ENCODE measurements at places on chromosomes 11 and 22.
A peak's percentile ranks its signal among the peaks of the same experiment; 100 is the strongest.

GRCh38 chr11:68337399-68337835, 25.0 kb downstream of the LRP5 start:
- no peak for DNase-seq

DNA sequence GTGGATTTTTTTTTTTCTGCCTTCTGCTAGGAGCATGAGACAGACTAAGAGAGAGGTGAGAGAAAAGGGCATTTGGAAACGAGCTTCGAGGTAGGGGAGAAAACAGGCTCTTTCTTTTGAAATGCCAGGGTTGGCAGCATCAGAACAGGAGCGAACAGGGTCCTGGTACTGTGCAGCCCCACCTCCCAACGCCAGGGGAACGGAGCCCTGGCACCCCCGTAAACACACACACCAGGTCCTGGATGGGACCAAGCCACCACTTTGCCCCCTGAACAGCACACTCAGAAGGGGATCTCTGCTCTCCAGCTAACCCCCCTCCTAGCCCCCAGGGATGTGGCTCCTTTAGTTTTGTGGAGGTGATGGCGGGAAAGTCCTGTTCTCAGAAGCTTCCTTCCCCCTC, 127.1 kb downstream of the CTTN start:
- no peak for DNase-seq

GRCh38 chr11:111975076-111975806, 38.1 kb downstream of the DIXDC1 start:
- DNase-seq = no peak

DNA sequence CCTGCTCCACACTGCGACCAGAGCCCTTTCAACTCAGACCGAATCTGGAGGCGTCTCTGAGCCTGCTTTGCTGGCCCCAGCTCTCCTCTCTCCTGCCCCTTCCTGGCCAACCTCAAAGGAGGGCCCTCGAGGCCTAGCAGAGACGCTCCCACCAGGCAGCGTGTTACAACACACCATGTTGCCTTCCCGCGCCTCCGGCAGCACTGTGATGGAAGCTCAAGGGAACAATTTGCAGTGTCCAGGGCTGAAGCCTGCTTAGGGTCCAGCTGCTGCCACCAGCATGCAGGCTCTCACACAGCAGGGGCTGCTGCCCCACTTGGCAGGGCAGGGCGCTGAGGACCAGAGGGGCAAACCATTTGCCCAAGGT, 18.4 kb downstream of the LINC01488 start:
- no peak for DNase-seq

DNA sequence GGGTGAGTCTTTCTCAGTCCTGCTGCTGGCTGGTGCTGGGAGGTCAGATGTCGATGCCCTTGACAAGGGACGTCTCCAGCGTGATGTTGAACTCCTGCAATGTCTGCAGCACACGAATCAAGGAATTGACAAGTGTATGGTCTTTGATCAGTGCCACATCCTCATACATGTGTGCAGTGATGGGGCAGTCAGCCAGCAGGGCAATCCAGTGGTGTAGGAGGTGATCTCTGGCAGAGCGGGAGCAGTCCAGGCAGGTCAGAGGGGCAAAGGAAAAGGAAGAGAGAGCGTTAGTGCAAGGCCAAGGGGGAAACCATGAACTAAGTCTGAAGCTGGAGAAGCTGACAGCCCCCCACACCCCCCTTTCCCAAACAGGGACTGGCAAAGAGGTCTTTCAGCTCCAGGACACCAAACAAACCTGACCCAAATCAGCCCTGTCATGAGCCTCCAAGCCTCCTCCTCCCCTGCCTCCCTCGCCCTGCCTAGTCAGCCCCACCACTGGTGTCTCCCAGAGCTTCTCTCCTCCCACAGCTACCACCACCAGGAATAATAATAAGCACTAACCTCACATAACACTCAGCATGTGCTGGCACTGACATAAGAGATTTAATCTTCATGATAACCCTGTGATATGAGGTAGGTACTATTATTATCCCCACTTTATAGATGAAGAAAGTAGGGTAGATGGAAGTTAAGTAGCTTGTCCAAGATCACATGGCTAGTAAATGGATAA, 48.4 kb upstream of the SCUBE2 start:
- DNase-seq = no peak

GRCh38 chr22:31342389-31343140, 3.6 kb downstream of the PATZ1 start:
- no peak for DNase-seq

GRCh38 chr11:21371044-21371443, 701.7 kb downstream of the NELL1 start:
- no peak for DNase-seq

DNA sequence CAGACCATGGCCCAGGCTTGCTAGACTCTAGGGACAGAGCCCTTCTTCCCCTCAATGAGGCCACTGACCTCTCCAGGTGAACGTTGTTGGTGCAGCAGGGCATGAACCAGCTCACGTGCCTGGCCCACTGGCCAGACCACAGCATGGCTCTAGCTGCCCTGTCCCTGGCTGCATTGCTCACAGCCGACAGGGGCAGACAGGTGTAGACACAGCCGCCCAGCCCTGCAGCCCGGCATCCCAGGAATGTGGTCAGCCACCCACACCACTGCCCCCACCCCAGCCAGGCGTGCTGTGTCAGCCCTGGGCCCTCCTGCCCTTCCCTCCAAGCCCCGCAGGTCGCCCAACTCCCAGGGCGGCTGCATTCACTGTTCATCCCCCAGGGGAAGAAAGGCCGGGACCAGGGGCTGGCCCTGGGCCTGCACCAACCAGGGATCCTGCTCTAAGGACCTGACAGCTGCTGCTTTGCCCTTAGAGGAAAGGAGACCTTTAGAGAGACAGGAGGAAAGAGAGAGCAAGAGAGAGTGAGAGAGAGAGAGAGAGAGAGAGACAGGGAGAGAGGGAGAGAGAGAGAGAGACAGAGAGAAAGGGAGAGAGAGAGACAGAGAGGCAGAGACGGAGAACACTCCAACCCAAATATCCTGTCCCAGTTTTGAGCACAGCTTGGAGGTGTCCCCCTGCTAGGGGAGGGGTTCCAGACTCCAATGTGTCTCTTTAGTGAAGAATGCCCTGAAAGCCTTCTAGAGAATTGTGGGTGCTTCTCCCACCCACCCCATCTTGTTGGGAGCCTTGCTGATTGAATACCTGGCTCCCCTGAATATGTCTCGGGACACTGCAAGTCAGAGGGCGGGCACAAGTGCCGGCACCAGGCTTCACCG, 44.2 kb upstream of the LINC01488 start:
- no peak for DNase-seq

- no peak for DNase-seq
Observed at GRCh38 chr11:11993839-11994238, 14.6 kb downstream of the DKK3 start.

DNA sequence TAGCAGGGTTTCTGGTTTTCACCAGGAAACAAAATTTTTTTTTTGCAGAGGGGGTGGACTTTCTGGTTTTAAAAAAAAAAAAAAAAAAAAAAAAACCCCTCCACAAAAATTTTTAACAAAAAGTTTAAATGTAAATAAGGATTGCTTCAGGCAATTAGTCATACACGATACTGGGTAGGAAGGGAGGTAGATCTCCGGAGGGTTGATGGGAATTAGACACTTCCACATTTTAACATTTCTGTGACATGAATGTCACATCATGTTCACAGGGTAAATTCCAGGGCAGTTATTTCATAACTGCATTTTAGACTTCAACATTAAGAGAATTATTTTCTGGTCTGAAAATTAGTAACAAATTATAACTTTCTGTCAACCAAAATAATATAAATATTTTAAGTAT, 15.9 kb downstream of the NUP98 start:
- DNase-seq = no peak

DNA sequence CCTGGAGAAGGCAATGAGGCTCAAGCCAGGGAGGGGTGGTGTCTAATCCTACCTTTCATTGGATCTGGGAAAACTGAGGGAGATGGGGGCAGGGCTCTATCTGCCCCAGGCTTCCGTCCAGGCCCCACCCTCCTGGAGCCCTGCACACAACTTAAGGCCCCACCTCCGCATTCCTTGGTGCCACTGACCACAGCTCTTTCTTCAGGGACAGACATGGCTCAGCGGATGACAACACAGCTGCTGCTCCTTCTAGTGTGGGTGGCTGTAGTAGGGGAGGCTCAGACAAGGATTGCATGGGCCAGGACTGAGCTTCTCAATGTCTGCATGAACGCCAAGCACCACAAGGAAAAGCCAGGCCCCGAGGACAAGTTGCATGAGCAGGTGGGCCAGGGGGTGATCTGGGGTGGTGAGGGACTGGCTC, at the start of gene FOLR1:
TSS of gene FOLR1 (plus strand) at position 180 of the 421 bp plus-strand sequence. CDS start at position 214, 34 bp downstream.
- DNase-seq = no peak

DNA sequence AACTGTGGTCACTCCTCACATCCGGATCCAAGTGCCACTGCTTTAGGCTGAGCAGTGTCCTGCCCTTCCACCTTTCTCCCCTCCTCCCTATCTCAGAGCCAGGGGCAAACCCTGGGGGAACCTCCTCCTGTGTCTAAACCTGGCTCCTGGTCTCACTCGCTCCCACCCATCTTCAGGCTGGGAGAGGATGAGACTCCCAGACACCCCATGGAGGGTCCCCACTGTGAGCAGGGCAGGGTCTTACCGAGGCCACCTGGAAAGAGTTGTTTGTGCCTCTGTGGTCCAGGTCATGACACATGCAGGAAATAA, 93.6 kb downstream of the PDE2A start:
- no peak for DNase-seq

- DNase-seq = no peak
Observed at GRCh38 chr11:84993386-84993785, 633.8 kb downstream of the DLG2 start.

DNA sequence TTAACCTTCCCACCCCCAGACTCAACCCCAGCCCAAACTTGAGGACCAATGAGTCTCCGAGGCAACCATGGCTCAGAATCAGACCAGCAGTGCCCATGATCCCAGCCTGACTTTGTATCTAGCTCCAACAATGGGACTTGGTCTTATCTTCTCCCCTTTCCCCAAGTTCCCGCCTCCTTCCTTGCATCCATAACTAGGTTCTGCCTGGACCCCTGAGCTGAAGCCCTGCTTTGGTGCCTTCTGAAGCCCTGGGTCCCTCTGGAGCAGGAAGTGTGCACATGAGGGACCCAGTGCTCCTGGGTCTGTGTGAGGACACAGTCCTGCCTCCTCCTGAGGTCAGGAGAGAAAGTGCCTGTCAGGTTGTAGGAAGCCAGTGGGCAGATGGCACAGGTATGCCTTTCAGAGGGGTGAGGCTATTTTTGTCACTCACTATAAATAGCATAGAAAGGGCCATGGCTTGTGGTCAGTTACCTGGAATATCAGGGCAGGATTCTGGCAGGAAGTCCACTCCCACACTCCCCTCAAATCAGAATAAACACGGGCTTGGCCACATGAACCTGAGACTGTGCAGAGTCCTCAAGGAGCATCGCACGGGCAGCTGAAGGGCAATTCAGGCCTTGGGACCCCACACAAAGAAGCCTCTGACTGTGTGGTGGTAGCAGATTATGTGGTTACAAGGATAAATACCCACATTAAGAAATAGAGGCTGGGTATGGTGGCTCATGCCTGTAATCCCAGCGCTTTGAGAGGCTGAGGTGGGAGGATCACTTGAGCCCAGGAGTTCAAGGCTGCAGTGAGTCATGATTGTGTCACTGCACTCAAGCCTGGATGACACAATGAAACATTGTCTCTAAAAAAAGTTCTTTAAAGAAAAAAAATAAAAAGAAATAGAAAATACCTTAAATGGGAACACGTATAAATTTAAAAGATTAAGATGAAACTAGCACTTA, 27.4 kb downstream of the RCN1 start:
- no peak for DNase-seq

GRCh38 chr11:17012712-17013547, 1.3 kb downstream of the PLEKHA7 start:
- DNase-seq = no peak

DNA sequence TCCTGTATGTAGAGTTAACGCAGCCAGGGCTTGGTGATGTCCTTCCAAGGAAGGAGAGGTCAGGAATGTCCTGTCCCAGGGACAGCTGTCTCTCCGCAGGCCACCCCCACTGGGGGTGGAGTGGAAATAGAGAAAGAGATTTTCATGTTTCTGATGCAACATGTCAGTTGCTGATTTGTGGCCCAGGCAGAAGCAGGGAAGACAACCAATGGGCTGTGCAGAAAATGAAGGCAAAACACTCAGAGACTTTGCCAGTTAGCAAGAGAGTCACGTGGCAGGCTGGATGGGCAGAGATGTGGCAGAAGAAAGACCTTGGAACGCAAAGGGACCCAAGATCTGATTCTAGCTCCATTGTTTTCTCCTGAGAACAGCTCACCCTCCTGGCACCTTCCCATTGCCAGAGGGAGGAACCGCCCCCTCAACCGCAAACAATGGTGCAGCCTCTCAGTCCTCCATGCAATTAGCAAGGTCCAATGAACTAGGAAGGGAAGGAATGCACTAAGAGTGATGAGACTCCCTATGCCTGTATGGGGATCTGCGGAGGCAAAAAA, 71.0 kb downstream of the SYN3 start:
- no peak for DNase-seq

DNA sequence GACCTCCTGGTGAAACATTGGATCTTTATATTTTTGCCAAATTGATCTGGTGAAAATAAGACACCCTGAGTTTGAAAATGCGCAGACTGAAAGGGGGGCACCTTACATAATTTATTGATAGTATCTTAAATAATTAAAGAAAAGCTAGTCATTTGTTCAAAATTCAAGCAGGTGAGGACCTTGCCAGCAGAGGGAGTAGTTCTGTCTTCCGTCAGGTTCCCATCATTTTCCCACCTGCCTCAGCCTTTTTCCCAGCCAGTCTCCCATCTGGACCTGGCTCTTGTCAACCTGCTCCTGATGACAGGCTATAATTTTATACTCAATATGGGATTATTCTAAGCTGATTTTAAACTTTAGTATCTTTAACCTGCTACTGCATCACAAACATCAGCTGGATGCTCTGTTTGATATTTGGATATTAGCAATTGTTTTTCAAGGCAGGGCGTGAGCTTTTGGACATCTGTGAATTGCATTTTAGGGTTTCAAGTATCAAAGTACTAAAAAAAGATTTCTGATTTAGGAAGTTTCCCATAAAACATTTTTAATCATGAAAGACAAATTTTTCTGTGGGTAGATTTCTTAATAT, 132.0 kb downstream of the ELP4 start:
- peak; percentile 70 for DNase-seq

- DNase-seq = no peak
Observed at GRCh38 chr11:15127341-15127740, 12.6 kb downstream of the INSC start.

DNA sequence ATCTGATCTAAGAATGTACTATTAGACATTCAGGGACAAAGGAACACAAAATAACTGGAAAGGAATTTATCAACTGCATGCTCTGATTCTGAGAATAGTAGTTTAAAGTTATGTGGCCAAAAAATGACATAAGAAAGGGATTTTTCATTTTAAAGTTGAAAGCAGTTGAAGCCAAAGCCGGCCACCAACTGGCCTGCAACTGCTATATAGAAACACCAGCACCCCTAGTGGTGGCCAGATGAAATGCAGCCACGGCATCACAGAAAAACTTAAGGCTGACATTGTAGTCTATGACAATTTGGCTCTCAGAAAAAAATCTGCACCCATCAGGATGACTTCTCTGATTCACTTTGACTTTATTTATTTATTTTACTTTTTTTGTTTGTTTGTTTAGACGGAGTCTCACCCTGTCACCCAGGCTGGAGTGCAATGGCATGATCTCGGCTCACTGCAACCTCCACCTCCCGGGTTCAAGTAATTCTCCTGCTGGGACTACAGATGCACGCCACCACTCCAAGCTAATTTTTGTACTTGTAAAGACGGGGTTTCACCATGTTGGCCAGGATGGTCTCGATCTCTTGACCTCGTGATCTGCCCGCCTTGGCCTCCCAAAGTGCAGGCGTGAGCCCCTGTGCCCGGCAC, 59.2 kb downstream of the SLC35F2 start:
- DNase-seq = no peak
